ENCODE measurements at places on chromosomes 12 and 14.
A peak's percentile ranks its signal among the peaks of the same experiment; 100 is the strongest.

GRCh38 chr12:68106160-68106559 is 53.4 kb downstream of the IFNG start:
- no peak for DNase-seq

GRCh38 chr14:20873370-20874177 is 17.6 kb upstream of the RNASE3 start:
- peak; percentile 58 for DNase-seq

DNA sequence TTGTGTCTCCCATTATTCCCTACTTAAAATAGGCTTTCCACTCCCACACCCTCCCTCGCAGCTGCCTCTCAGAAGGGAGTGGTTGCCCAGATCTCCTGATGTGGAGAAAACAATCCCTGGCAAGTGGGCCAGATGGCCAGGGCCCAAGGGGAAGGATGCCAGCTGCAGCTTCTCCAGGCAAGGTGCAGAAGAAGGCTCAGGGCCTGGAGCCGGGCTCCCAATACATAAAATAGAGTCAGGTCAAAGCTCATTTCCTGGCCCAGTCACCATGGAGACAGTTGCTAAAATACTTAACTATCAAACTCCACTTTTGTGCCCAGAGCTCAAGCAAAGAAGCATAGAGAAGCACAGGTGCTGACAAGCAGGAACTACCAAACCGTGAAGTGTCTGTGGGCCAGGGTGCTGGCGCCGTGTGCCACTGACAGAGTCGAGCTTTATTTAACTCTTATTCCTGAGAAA is 45.7 kb upstream of the ITPR2 start:
- no peak for DNase-seq

DNA sequence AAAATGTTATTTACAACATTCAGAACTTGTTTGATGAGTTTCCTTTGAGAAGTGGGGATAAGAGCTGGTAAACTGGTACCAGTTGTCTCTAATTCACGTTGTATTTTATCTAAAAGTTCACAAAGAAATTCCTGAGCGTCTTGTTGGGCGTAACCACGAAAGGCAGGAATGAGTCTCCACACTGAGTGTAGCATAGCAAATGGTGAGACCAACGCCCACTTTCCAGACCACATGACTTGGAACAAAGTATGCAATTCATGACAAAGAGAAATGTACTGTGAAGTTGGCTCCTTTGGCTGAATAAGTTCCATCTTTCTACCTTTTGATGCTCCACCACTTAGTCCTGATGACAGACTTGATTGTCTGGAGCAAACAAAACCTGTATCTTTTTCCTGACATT is 18.4 kb downstream of the USP44 start:
- DNase-seq, result no peak

DNA sequence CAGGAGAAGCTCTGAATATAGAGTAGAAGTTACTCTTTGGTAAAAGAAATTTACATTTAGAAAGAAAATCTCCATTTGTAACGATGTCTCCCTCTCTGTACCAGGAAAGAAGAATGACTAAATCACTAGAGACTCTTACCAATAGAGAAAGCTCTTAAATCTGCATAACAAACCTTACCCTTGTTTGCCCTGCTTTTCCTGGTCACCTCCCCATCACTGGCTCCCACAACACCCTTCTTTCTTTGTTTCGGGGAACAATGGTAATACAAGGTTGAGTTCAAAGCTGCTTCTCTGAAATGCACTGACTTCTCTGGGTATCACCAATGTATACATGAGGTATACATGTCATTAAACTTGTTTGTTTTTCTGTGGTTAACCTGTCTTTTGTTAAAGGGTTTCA is 351.1 kb upstream of the FLRT2 start:
- DNase-seq, result no peak
